ENCODE measurements at places on chromosomes 13 and 19.
A peak's percentile ranks its signal among the peaks of the same experiment; 100 is the strongest.

GRCh38 chr19:50943074-50943828, 9.6 kb downstream of the KLK5 start:
- H3K27me3 ChIP-seq = peaks cover 5% of the 10 kb centered on the region
- no peaks in the 10 kb centered on the region for H3K36me3 ChIP-seq
- no peak for DNase-seq
- no peak overlapping the region for H3K4me3 ChIP-seq

DNA sequence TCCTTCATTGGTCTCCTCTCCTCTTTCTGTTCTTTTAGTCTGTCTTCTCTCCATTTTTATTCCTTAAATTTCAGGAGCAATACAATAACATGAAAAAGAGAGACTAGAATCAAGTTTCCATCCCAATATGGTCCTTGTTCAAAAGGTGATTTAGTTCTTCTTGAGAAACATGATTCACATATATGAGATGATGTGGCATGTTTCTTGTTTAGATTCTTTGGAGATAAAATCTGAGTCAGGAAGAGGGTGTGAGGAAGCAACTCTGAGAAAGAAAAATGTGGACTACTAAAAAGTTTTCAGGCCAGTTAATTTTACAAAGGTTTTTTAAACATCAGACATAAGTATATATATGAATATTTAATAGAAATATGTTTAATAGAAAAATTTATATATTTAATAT, 231.4 kb downstream of the OXGR1 start:
- no peak overlapping the region for H3K27ac ChIP-seq
- H3K36me3 ChIP-seq = no peaks in the 10 kb centered on the region
- no peaks in the 10 kb centered on the region for H3K27me3 ChIP-seq

DNA sequence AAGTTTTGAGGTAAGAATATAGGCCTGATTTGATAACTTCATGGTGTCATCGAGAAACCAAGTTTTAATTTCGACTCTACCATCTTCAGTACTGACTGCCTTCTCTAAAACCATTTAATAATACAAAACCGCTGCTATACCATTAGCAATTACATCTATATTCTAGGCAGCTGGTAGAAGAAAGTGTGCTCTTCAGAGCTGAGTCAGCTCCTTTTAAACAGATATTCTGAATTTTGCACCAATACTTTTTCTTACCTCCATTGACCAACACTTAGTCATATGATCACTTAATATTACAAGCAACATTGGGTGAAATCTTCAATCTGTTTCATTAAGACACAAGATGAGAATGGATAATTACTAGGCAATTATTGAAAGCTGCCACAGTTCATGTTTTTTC, 1667.8 kb downstream of the PCDH9 start:
- no peak for DNase-seq
- no peak overlapping the region for H3K27ac ChIP-seq
- no peaks in the 10 kb centered on the region for H3K36me3 ChIP-seq
- no peaks in the 10 kb centered on the region for H3K4me1 ChIP-seq

- no peak overlapping the region for H3K4me3 ChIP-seq
- DNase-seq = no peak
- H3K36me3 ChIP-seq = no peaks in the 10 kb centered on the region
- no peaks in the 10 kb centered on the region for H3K4me1 ChIP-seq
- H3K27me3 ChIP-seq = no peaks in the 10 kb centered on the region
These were observed 532.7 kb downstream of the RFC3 start for GRCh38 chr13:34350671-34351070.

DNA sequence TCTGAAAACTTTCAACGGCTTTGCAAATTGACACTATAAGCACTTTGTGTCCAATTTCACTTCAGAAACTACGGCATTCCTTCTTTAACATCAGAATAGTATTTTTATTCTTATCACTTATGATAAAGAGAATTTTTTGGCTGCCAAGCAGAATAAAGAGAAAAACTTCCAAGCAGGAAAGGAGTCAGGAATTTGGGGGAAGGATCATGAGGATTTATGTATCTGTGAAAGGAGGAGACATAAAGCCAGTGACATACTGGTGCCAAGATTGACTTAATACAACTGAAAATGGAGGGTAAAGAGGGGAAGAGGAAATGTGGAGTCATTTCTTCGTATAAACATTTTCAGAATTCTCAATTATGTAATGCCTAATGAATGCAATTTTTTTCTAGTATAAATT, 94.7 kb downstream of the RBM26 start:
- H3K36me3 ChIP-seq = peaks cover 6% of the 10 kb centered on the region
- H3K4me1 ChIP-seq = peaks cover 5% of the 10 kb centered on the region
- no peak overlapping the region for H3K27ac ChIP-seq
- DNase-seq = no peak
- H3K27me3 ChIP-seq = no peaks in the 10 kb centered on the region

- H3K27me3 ChIP-seq = no peaks in the 10 kb centered on the region
- H3K36me3 ChIP-seq = peaks cover 2% of the 10 kb centered on the region
- peak overlapping the region; percentile 91 for H3K27ac ChIP-seq
- peaks cover 43% of the 10 kb centered on the region for H3K4me1 ChIP-seq
- peak overlapping the region; percentile 68 for H3K4me3 ChIP-seq
These were observed 12.6 kb downstream of the FBXO46 start for GRCh38 chr19:45717983-45718650.

DNA sequence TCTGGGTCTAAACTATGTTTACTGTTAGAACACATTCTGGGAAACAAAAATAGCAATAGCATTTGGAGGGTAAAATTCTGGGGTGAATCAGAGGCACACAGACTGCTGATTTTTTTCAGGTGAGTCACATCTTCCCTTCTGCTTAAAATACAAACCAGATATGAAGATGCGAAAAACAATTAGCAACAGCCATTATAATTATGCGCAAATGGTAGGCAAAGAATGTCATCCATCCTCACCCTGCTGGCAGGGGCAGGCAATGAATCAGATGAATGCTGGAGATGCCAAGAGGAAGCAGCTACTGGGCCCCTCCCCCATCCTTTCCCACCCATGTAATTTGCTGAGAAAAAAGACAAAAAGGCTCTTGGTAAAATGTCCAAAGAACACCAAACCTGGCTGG, 282.9 kb downstream of the KLF5 start:
- peaks cover 6% of the 10 kb centered on the region for H3K4me1 ChIP-seq
- H3K36me3 ChIP-seq = no peaks in the 10 kb centered on the region
- H3K27me3 ChIP-seq = no peaks in the 10 kb centered on the region

DNA sequence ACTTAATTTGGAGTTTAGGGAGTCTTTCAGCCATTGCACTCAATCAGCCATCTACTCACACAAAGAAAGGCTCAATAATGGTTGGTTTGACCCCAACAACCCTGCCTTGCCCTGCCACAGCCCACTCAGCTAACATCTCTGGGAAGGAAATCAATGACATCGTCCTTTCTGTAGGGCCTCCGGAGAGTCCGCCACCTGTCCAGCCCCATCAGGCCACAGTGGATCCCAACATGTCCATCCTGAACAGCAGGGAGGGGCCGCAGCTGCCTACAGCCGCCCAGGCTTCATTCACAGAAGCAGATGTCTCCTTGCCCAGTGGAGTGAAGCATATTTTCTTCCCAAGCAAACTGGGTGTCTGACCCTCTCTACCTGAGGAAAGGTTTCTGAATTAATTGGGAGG, 4.2 kb upstream of the CDX2 start:
- peaks cover 100% of the 10 kb centered on the region for H3K27me3 ChIP-seq
- no peak for DNase-seq
- H3K4me3 ChIP-seq = no peak overlapping the region

DNA sequence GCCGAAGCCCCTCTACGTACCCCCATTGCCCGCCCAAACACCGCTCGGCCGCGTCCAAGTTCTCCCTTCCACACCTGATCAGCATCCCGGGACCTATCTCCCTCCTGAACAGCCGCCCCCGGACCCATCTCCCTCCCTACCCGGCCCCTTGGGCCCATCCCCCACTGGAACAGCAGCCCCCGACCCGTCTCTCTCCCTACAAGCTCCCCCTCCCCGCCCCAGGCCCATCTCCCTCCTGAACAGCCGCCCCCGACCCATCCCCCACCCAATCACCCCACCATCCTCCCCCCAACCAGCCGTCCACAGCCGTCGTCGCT, 610 bp downstream of the ZSCAN1 start:
- H3K4me3 ChIP-seq = peak overlapping the region; percentile 54
- H3K27me3 ChIP-seq = peaks cover 32% of the 10 kb centered on the region
- H3K36me3 ChIP-seq = no peaks in the 10 kb centered on the region
- peaks cover 5% of the 10 kb centered on the region for H3K4me1 ChIP-seq
- H3K27ac ChIP-seq = no peak overlapping the region
- no peak for DNase-seq

- peaks cover 34% of the 10 kb centered on the region for H3K36me3 ChIP-seq
- H3K27me3 ChIP-seq = no peaks in the 10 kb centered on the region
- peak overlapping the region; percentile 95 for H3K4me3 ChIP-seq
These were observed 12.7 kb upstream of the AKAP8L start for GRCh38 chr19:15431396-15432017.

GRCh38 chr19:19338082-19338481, 17.5 kb downstream of the MAU2 start:
- H3K27me3 ChIP-seq = no peaks in the 10 kb centered on the region
- H3K4me1 ChIP-seq = peaks cover 40% of the 10 kb centered on the region

DNA sequence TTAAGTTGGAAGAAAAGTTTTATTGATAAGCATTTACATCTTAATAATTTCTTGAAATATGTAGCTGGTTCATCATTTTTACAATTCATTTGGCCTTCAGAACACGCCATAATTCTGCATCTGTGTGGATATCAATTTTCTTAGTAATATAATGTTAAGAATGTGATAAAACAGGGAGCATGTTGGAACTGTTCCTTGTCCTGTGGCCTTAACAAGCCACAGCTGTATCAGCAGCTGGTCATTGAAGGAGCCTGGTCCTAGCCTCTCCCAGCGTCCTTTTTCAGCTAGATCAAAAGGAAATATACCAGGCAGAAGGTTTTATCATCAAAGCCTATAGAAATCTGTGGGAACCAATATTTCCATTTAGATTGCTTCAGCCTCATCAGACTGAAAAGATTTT, 421.8 kb downstream of the SPRY2 start:
- H3K36me3 ChIP-seq = no peaks in the 10 kb centered on the region
- H3K4me3 ChIP-seq = no peak overlapping the region
- H3K27me3 ChIP-seq = no peaks in the 10 kb centered on the region
- peaks cover 2% of the 10 kb centered on the region for H3K4me1 ChIP-seq
- H3K27ac ChIP-seq = no peak overlapping the region
- DNase-seq = no peak

DNA sequence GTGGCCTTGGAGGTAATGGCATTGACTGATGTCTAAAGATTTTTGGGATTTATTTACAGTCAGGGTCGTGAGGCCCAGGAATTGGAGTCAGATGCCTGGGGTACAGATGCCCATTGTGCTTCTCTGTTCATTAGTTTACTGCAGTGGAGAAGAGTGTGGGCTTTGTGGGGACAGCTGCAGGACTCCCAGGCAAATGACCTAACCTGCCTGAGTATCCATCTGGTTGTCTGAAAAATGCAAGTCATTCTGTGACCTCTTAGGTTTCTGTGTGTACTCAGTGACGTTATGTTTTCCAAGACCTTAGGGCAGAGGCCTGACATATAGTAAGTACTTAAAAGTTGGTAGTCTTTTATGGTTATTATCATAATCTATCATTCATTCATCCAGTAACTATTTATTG, 60.5 kb downstream of the SPATA13 start:
- peaks cover 11% of the 10 kb centered on the region for H3K4me1 ChIP-seq
- H3K36me3 ChIP-seq = no peaks in the 10 kb centered on the region
- H3K27me3 ChIP-seq = no peaks in the 10 kb centered on the region
- no peak overlapping the region for H3K27ac ChIP-seq

GRCh38 chr19:1675633-1676350, 23.4 kb upstream of the TCF3 start:
- H3K36me3 ChIP-seq = no peaks in the 10 kb centered on the region
- no peak for DNase-seq
- H3K4me3 ChIP-seq = no peak overlapping the region

DNA sequence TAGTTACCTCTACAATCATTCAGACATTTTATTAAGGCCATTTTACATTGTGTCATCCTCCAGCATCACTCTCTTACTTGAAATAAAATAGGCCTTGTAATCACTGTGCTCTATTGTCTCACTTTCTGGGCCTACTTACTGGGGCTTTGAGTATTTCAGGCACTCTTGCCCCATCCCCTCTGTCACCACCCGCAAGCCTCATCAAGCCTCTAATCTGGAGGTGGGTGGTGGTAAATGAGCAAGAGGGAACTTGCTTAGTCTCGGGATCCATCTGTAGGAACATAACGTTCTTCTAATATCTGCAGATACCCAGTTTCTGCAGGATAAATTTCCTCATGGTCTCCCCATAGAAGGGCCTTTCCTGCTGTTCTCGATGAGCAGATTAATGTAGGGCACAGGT, 19.4 kb upstream of the GPR18 start:
- DNase-seq = no peak
- H3K4me3 ChIP-seq = no peak overlapping the region
- H3K36me3 ChIP-seq = peaks cover 5% of the 10 kb centered on the region

- no peaks in the 10 kb centered on the region for H3K27me3 ChIP-seq
- H3K27ac ChIP-seq = no peak overlapping the region
- no peak overlapping the region for H3K4me3 ChIP-seq
- H3K36me3 ChIP-seq = no peaks in the 10 kb centered on the region
- H3K4me1 ChIP-seq = no peaks in the 10 kb centered on the region
- DNase-seq = peak; percentile 1
These were observed 452.7 kb downstream of the TSHZ3 start for GRCh38 chr19:30896554-30896953.

DNA sequence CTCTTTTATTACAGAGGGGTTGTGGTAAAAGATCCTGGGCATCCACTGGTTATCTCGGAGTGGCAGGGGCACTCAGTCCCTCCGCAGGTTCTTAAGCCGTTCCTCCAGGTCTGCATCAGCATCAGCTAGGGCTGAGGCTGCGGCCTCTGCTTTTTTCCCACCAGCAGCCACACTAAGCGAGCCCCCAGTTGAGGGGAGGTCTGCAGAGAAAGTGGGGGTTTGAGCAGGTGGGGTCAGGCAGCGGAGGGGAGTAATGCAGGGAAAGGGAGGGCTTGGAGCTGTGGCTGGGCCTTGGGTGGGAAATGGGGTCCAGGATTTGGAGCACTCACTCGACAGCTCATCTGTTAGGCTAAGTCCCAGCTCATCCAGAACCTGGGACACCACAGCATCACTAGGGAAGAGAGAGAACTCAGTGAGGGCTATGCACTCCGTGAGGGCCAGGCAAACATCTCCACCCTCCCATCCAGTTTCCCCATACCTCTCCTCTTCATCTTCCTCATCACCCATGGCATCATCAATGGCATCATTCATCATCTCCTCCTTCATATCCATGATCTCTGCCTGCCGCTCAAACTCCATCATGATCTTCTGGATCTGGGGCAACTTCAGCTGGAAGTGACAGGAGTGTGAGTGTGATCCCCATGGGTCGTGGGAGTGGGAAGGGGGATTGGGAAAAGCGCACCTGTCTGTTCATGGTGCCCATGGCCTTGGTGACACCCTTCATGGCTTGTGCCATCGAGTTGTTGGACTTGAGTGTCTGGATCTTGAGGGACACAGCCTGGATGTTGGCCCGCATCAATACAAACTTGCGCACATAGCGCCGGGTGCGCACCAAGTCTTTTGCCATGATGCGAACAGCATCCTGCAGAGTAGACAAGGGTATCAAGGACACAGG, 3.1 kb downstream of the CHMP2A start:
- no peak overlapping the region for H3K4me3 ChIP-seq
- peak; percentile 49 for DNase-seq
- no peaks in the 10 kb centered on the region for H3K27me3 ChIP-seq
- peaks cover 71% of the 10 kb centered on the region for H3K36me3 ChIP-seq

DNA sequence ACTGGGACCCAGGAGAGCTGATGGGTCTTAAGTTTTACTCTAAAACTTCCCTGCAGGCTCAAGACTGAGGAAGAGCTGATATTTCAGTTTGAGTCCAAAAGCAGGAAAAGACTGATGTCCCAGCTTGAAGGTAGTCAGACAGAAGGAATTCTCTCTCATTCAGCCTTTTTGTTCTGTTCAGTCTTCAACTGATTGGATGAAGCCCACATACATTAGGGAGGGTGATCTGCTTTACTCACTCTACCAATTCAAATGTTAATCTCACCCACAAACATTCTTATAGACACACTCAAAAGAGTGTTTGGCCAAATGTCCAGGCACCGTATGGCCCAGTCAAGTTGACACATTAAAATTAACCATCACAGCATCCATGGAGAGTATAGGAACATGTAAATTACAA, 173.5 kb downstream of the KCNRG start:
- no peak overlapping the region for H3K4me3 ChIP-seq
- H3K36me3 ChIP-seq = no peaks in the 10 kb centered on the region
- H3K27ac ChIP-seq = no peak overlapping the region
